ENCODE measurements at places on chromosomes 12 and 14. TPM values are rescaled to one million over a fixed set of nuclear protein-coding genes. Genes with fewer than 3 reads are reported as not detected.

Gene TMPRSS12
- total RNA-seq, result not detected

GRCh38 chr14:91377700-91378652 is 39.6 kb downstream of the CCDC88C start:
- DNase-seq, result no peak

Gene APOLD1
- total RNA-seq, result 2.7 TPM

Gene AQP6
- total RNA-seq, result not detected

DNA sequence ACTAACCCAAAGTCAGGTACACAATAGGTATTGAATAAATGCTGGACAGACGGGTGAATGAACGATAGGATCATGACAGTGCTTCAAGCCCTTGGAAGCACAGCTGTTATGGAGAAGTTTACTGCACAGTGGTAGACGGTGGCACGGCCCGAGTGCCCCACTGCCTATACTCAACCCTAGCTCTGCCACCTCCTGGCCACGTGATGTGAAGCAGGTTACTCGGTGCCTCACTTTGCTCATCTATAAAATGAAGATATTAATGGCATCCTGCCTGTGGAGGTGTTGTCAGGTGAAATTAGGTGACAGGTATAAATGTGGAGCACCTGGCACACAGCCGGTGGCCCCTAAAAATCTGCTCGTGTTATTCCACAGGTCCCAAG is 5.8 kb downstream of the ASB2 start:
- DNase-seq, result peak; percentile 23

DNA sequence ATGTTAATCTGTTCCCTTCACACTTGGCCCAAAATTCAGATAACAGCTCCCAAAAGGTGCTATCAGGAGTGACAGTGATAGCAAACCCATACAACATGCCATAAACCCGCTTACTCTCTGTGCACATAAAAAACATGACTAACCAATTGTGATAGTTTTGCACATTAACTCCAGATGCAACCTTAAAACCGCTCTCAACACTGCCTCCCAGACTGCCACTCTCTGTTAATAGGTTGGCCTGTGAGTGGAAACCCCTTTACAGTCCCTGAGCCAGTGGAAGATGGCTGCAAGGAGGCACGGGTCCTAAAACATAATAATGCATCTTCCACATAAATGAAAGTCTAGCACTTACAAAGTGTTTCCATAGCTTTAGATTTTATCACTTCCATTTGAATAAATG is 12.0 kb upstream of the TMTC1 start:
- no peak for DNase-seq

DNA sequence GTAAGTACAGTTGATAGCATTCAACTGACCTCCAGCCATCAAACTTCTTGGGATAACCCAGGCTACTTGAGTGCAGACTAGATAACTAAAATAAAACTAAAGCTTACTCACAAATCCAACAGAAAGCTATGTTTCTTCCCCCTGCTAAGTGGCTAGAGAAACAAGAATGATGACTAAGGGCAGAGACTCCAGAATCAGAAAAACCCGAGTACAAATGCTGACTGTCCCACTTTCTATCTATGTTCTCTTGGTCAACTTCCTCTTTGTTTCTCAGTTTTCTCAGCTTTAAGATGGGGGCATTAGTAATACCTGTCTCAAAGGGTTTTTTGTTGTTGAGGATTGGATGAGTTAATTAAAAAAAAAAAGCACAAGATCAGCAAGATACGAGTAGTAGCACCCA is 6.1 kb upstream of the NUAK1 start:
- DNase-seq, result no peak

Gene AMN
- not detected for total RNA-seq

Gene PAPLN
- not detected for total RNA-seq

DNA sequence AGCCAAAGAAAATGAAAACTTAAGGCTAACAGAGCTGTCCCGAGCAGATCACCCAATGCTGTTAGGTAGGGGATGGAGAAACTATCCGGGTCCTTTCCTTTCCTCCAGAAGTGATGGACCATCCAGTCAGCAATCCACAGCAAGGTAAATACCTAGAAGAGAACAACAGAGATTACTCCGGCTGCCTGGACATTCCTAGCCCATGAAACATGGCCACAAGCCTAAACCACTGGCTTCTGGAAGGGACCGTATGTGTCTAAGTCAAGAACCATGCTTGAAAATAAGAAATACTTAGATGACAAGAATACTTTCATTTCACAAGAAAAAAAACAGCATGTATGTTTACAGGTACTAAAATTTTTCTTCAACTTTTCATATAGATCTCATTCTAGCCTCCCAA is 152.9 kb downstream of the SLC41A2 start:
- DNase-seq, result peak; percentile 45

GRCh38 chr12:124713041-124713435 is 145.6 kb upstream of the NCOR2 start:
- no peak for DNase-seq

DNA sequence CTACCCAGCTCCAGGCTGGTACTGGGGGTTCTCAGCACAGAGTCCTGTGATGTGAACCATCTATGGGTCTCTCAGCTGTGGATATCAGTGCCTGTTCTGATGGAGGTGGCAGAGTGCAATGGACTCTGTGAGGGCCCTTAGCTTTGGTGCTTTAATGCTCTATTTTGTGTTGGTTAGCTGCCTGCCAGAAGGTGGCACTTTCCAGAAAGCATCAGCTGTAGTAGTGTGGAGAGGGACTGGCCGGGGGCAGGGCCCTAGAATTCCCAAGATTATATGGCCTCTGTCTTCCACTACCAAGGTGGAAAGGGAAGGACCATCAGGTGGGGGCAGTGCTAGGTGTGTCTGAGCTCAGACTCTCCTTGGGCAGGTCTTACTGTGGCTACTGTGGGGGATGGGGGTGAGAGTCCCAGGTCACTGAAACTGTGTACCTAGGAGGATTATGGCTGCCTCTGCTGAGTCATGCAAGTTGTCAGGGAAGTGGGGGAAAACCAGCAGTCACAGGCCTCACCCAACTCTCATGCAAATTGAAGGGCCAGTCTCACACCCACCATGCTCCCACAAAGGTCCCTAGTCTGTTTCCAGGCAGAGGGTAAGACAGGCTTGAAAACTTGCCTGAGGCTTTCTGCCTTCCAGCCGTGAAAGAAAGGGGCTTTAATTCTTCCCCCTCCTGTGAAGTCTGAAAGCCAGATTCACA is 878.1 kb downstream of the C12orf50 start:
- peak; percentile 13 for DNase-seq

DNA sequence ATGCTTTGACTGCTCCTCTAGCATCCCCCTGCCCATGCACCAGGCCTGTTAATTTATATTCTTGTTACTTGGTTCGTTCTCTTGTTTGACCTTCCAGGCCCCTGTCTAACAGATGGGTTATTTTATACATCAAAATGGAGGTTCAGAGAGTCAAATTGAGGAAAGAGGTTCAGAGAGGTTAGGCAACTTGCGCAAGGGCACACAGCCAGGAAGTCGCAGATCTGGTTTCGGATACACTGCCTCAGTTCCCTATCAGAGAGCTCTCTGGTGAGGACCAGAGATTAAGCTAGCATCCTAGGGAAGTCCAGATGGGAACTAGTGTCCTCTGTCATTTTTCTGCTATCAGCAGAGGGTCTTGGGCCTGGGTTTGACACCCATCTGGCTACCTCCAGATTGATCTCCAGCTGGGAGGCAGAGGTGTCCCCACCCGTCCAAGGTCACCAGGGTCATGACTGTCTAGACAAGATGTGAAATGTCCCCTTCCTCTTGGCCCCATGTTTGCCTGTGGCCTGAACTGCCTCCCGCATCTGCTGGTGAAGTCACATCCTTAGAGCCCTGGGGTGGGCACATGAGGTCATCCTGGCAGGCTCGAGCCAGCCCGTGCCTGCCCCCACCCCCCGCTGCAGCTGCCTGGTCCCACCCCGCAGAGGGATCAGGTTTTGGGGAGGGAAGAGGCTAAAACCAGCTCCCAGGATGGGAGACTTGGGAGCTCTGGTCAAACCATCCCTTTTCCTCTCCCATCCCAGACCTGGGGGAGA is 84.3 kb upstream of the NCOR2 start:
- peak; percentile 22 for DNase-seq

DNA sequence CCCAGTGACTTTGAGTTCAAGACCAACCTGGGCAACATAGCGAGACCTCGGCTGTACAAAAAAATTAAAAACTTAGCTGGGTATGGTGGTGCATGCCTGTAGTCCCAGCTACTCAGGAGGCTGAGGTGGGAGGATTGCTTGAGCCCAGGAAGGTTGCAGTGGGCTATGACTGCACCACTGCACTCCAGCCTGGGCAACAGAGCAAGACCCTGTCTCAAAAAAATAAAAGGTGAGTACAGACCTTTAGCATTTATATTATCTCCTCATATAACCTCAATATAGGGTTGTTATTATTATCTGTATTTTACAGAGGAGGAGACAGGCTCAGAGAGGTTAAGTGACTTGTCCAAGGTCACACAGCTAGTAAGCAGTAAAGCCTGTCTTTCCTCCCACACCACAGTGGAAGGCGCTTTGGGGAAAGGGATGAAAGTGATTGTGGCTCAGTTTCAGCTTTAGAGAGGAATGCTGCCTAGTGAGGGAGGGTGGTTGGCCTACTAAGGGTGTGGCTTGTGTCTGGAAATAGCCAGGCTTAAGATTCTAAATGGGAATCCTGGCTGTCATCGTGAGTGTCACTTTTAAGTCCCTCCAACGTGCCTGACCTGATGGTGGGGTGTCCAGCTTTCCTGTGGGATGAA is 7.2 kb downstream of the TPCN1 start:
- DNase-seq, result no peak

- DNase-seq, result no peak
Observed at GRCh38 chr12:126770188-126770587, 1496.8 kb upstream of the TMEM132C start.

DNA sequence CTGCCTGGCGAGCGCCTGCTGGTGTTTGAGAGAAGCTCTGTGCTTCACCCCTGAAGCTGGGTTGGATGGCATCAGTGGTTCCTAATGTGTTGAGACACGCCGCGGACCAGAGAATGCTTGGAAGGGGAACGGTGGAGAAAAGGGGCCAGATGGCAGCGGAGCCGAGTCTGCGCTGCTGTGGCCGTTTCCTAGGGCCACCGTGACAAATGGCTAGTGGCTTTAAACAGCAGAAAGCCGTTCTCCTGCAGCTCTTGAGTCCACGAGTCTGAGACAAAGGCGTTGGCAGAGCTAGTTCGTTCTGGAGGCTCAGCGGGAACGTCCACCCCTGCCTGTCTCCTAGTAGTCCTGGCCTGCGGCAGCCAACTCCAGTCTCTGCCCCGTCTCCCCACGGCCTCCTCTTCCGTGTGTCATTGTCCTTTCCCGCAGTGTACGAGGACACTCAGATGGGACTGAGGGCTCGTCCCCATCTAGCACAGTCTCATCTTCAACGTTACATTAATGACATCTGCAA is 103.6 kb downstream of the ADGRD1 start:
- DNase-seq, result no peak

DNA sequence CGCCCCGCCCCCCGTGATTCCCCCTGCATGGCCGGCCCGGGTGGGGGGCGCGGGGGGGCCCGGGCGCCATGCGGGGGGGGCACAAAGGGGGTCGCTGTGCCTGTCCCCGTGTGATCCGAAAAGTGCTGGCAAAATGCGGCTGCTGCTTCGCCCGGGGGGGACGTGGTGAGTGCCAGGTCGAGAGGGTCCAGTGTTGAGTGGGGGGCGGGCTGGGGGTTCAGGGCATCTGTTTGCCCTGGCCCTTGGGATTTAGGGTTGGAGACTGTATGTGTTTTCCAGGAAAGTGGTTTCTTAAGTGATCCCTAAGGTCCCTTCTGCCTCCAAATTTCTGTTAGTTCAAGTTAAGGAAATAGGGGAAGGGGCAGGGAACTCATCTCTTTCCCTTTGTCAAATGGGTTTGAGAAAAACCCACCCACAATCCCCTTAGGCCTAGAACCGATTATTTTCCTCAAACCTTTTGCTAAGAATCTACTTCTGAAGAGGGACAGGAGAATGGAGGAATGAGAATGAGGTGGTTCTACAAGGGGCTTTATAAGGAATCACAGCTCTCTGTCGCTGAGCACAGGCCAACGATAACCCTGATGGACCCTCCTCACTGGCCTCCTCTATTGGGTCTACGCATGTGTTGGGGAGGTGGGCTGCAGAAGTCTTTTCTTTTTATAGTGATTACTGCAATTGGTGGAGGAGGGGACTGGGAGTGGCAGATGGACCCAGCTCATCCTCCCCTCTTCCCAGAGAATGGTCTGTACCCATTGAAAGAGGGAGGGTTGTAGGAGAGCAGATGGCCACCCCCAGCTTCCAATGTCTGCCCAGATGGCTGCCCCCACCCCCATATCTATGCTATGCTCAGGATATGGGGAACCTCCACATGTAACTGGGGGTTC is 834 bp downstream of the ARHGEF25 start:
- no peak for DNase-seq

GRCh38 chr14:20469890-20470602 is 840 bp downstream of the PNP start:
- peak; percentile 43 for DNase-seq

DNA sequence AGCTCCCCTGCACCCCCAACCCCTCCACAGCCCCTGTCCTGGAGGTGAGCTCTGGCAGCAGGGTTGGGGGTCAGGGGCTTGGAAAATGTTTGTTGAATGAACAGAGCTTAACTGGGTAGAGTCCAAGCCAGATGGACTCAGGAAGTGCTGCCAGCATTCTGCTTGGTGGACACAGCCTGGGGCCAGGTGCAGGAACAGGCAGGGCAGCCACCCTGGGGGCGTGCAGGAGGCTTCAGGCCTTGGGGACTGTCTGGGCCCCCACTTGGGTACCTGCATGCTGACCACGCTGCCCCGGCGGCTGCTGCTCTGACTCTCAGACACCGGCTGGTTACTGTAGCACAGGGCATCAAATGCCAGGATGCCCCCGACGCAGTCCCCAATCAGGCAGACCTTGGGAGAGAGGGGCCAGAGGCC is 15.7 kb downstream of the ARL6IP4 start:
- no peak for DNase-seq

Gene CLEC7A
- 0.87 TPM for total RNA-seq

DNA sequence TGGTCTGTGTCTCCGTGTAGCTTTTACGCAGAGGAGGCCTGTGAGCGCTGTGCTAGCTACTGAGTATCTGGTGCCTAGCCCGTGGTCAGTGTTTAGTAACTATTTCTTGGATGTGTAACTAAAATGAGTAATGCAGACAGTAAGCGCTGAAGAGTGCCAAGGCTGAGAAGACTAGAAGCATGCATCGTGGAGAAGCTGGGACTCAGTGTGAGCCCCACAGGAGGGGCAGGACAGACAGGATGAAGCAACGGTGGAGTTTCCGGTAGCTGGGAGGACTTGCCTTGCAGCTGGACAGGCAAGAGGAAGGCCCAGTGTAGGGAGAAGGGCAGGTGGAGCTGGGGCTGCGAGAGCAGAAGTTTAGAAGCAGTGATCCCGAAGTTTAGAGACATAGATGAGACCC is 233.4 kb upstream of the FKBP4 start:
- DNase-seq, result no peak

GRCh38 chr12:52920937-52921336 is 16.1 kb upstream of the KRT8 start:
- no peak for DNase-seq
